ENCODE measurements at places on chromosomes 3 and 15.

- DNase-seq, result no peak
Observed at GRCh38 chr3:129095285-129095684, 26.3 kb downstream of the RAB43 start.

- no peak for DNase-seq
Observed at GRCh38 chr15:95227235-95227634, 995.9 kb downstream of the MCTP2 start.

DNA sequence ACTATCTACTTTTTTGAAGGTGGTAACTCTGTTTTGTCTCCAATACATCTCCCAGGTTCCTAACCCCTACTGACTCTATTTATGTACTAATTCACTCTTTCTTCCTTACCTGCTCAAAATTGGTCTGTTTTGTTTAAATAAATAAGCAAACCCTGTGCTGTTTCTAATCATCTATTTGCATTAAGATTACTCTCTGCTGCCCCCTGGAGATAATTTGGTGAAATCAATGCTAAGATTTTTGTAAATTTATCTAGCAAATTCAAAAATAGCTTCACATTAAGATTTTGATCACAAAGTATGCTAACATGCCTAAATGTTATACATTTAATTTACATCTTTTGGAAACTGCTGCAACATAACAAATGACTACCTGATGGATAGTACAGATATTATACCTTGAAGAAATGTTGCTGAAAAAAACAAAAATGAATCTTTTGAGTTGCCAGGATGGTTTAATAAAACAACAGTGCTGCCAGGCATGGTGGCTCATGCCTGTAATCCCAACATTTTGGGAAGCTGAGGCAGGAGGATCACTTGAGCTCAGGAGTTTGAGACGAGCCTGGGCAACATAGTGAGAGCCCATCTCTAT, 4.4 kb upstream of the CD200R1 start:
- DNase-seq, result no peak

GRCh38 chr3:17151598-17152373, 267.0 kb downstream of the PLCL2 start:
- DNase-seq, result no peak

GRCh38 chr3:144362126-144362525, 390.5 kb downstream of the DIPK2A start:
- DNase-seq, result no peak

- no peak for DNase-seq
Observed at GRCh38 chr15:52164631-52165265, 26.4 kb downstream of the GNB5 start.

- DNase-seq, result no peak
Observed at GRCh38 chr3:126867190-126867862, 115.6 kb upstream of the PLXNA1 start.

DNA sequence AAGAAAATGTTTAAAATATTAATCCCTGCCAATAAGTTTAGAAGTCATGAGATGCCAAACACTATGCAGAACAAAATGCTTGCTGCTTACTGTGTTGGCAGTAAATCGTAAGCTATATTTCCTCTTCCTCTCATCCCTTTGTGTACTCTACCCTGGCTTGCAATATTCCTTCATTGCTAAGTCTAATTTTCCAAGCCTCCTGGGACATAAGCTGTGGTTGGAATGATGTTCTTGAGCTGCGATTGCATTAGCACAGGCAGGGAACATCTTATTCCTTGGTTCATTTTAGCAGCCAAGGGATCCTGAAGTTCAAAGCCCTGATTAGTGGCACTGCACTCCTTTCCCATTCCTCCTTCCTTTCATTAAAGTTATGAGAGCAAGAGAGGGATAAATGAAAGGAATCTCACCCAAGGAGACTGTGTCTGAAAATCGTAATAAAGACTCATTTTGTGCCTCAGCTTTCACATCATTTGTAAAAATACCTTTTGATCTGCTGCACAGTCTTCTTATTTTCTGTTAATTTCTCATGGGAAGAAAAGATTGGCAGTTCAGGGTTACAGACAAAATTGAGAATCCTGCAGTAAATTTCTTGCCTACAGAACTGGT, 535.2 kb downstream of the OCA2 start:
- DNase-seq, result no peak

Data from GDM1 (cell line).